T follicular helper cell (primary cell): ENCODE measurements at places on chromosomes 1 and 21.

- DNase-seq = no peak
These were observed 327.9 kb downstream of the TTLL7 start for GRCh38 chr1:83670909-83671565.

GRCh38 chr1:54792686-54793282 is 8.3 kb downstream of the TTC22 start:
- no peak for DNase-seq

GRCh38 chr1:164602480-164603093 is 43.6 kb downstream of the PBX1 start:
- DNase-seq = no peak

GRCh38 chr1:214604523-214604922 is 1.5 kb downstream of the CENPF start:
- no peak for DNase-seq

DNA sequence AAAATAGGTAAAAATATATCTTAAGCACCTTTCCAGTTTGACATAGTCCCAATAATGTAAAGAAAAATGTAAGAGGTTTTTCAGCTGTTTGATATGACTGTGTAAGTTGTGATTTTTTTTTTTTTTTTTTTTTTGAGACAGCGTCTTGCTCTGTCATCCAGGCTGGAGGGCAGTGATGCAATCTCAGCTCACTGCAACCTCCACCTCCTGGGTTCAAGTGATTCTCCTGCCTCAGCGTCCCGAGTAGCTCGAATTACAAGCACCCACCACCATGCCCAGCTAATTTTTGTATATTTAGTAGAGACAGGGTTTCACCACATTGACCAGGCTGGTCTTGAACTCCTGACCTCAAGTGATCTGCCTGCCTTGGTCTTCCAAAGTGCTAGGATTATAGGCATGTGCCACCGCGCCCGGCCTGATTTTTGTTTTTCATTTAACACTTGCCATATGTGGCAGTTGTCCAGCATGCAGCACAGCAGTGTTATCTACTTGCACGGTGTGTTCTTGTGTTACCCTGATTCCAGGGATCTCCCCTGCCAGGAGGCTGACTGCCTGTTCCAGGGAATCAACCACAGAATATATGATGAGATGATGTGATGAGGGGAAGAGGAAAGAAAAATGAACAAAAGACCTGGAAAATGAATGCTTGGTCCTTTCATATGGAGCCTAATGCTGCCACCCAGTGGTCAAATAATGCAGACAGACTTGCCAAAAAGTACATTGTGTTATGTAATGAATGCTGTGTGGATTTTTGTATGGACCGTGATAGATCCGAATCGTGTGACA is 79.0 kb downstream of the RAVER2 start:
- DNase-seq = peak; percentile 47

DNA sequence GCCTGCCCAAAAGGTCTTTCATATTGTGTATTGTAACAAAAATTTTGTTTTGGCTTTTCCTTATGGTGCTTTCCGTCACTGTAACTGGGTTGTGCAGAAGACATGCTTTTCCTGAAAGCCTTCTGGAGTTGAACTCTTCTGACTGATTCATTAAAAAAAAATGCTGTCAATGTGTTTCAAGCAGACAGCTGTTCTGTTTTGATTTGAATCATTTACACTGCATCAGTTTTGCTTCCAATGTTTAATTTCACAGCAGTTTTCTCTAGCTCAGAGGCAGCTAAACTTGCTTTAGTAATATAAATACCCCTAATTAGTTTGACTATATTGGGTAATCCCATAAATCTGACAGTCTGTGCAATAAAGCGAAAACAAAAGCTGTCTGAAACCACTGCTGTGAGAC is 7.9 kb downstream of the UTP11 start:
- DNase-seq = no peak

GRCh38 chr1:111142356-111142975 is 2.4 kb downstream of the CEPT1 start:
- no peak for DNase-seq

GRCh38 chr1:17542645-17543044 is 3.1 kb downstream of the ARHGEF10L start:
- DNase-seq = no peak

DNA sequence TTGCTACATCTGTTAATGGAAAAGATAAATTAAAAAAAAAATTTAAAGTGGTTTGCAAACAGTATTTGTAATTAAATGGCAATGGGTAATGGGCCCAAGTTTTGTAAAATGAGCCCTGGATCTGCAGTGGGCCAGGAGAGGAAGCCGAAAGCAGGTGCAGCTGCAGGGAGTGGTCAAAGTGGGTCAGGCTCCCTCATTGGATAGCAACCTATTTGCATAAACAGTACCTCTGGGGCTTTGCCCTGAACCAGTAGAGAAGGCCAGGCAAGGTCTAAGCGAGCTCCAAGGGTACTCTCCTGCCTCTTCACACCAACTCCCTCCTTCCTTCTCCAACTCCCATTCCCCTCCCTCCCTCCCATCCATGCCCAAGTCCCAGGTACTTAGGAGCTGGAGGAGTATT is 138.9 kb downstream of the HMGB4 start:
- no peak for DNase-seq

- no peak for DNase-seq
These were observed 187.6 kb downstream of the LRRC40 start for GRCh38 chr1:70017770-70018169.

DNA sequence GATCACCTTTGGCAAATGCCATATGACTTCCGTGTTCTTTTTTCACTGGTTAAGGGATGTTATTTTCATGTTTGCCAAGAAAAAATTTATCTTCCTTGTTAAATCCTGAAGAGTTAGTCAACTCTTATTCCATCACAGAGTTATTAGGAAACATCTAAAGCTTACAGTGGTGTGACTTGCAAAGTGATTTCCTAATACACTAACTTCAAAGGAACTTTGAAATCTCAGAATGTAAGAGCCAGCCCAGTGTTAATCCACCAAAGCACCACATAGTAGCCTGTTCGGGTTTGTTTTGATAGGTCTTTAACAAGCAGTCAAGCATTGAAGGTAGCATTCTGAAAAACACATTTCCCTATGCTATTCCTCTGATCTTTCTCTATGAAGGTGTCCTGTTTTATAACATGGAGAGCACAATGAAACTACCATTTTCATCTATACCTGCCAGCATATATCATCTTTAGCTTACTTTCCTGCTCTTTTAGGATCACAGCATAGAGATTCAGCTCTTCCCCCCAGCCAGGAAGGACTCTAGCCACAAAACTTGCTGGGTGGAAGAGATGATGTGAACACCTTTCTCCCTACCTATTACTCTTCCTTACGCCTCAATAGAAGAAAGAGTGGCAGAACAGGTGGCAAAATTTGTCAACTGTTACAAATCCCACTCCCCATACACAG is 82.4 kb upstream of the MAGI3 start:
- DNase-seq = no peak

DNA sequence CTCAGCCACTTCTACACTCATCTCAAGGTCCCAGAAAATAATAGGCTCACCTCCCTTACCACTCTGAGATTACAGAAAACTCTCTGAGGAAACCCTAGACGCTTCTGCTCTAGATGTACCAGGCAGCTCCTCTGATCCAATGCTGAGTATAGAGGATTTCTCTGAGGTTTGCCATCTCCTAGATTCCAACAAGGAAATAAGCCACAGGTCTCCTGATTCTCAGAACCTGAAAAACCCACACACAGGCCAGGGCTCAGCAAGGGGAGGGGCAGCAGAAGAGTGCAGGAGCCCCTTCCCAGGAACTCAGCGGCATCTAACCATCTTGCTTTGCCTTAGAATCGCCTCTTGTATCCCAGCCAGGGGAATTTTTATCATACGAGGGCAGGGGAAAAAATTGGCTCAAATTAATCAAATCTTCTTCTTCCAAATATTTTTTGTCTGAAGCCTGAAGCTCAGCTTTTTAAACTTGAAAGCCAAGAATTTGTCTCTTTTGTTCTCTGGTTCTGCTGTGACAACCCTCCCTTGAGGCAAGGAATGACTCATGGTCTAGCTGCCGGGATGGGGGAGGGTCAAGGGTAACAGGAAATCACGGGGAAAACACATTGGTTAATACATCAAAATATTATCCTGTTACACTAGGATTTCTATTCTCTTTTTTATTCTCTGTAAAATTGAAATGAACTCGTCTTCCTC is 30.8 kb downstream of the GORAB start:
- no peak for DNase-seq

DNA sequence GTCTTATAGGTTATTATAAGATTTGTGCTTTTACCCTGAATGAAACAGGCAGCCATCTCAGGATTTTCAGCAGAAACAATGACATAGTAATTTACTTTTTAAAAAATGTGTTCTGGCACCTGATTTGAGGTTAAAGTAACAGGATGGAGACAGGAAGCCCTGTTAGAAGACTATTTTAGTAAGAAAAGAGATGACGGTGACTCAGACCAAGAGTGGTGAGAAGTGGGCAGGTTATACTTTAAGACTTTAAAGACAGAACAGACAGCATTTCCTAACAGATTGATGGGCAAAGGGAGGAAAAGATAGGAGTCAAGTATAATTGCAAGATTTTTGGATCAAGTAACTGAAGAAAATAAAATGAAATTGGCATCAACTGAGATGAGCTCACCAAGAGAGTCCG is 436.8 kb upstream of the NR5A2 start:
- no peak for DNase-seq

- no peak for DNase-seq
These were observed 7.4 kb downstream of the ZNF644 start for GRCh38 chr1:91014475-91014874.

- DNase-seq = no peak
These were observed 9.0 kb downstream of the UMODL1 start for GRCh38 chr21:42079939-42080787.

DNA sequence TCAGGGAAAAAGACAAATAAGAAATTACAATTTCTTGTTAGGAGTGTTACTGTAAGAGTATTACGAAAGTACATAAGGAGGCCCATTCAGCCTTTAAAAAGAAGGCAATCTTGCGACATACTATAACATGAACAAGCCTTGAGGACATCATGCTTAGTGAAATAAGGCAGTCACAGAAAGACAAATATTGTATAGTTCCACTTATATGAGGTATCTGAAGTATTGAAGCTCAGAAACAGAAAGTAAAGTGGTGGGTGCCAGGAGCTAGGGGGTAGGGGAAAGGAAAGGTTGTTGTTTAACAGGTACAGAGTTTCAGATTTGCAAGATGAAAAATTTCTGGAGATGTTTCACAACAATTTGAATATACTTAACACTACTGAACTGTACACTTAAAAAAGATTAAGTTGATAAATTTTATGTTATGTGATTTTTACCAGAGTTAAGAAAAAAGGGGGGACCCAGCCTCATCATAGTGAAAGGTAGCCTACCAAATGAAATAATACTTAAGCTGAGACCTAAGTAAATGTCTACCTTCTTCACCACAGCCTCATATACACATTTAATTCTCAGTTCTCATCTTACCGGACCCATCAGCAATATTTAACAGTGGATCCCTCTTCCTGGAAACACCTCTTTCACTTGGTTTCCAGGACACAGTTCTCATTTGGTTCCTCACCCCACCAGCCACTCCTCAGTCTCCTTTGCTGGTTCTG is 19.5 kb downstream of the USP24 start:
- no peak for DNase-seq

GRCh38 chr1:87642581-87643221 is 314.0 kb downstream of the LMO4 start:
- DNase-seq = no peak

DNA sequence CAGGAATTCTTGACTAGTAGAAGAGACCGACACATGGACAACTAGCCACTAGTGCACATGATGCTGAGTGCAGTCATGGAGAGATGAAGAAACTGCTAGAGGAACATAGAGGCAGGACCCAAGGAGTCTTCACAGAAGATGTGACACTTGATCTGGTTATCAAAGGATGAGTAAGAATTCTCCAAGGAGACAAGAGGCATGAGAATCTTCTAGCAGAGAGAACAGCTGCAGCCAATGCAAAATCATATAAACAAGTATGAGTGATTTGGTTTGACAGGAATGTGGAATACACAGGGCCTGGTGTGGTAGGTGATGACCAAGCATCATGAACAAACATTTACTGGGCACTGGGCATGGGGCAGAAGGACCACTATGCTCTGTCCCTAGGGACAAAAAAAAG is 140.9 kb upstream of the CTTNBP2NL start:
- no peak for DNase-seq

DNA sequence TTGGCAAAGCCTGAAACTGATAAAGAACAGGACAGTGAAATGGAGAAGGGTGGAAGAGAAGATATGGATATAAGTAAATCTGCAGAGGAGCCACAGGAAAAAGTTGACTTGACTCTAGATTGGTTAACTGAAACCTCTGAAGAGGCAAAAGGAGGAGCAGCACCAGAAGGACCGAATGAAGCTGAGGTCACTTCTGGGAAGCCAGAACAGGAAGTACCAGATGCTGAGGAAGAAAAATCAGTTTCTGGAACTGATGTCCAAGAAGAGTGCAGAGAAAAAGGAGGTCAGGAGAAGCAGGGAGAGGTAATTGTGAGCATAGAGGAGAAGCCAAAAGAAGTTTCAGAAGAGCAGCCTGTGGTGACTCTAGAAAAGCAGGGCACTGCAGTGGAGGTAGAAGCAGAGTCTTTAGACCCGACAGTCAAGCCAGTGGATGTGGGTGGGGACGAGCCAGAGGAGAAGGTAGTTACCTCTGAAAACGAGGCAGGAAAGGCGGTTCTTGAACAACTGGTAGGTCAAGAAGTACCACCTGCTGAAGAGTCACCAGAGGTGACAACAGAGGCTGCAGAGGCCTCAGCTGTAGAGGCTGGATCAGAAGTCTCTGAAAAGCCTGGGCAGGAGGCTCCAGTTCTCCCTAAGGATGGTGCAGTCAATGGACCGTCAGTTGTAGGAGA is 16.3 kb downstream of the CCDC17 start:
- DNase-seq = no peak

DNA sequence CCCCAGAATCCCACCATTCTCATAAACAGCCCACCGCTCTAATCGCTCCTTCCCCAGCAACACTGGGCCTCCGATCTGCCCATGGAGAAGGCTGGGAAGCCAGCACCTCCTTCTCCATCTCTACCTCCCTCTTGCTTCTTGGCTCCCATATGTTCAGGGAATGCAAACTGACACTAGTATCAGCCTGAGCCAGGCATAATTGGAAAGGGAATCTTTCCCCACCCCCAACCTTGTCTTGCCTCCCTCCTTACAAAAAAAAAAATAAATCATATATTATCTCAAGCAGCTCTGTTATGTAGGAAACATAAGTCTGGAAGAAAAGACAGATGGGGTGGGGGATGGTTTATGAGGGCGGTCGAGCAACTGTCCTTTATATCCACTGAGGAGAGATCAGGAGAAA is 127.2 kb downstream of the NAV1 start:
- DNase-seq = no peak

GRCh38 chr1:199612976-199613774 is 414.3 kb upstream of the NR5A2 start:
- DNase-seq = no peak

GRCh38 chr1:40384887-40385286 is 11.4 kb downstream of the SMAP2 start:
- DNase-seq = no peak
